Stimulated activated CD8-positive, alpha-beta memory T cell treated with anti-CD3 and anti-CD28 coated beads, Interleukin-4, amount 100 ng/mL, for 48 hours (primary cell): ENCODE measurements at places on chromosomes 6 and 20.

DNA sequence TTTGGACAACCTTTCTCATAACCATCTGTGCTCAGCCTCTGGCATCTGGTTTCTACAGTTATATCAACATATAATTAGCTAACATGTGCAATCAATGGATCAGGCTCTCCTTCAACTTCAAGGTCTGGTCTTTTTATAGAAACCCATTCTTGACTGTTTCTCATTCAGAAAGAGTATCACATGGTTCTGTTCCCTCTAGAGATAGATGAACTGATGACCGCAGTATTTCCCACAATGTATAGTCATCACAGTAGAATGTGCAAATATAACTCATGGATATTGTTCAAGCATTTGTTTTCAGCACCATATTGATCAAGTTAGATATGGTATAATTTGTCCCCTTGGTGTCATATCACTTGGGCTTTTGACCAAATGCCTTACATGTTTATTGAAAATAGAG lies 656.2 kb downstream of the FRK start:
- DNase-seq: no peak

DNA sequence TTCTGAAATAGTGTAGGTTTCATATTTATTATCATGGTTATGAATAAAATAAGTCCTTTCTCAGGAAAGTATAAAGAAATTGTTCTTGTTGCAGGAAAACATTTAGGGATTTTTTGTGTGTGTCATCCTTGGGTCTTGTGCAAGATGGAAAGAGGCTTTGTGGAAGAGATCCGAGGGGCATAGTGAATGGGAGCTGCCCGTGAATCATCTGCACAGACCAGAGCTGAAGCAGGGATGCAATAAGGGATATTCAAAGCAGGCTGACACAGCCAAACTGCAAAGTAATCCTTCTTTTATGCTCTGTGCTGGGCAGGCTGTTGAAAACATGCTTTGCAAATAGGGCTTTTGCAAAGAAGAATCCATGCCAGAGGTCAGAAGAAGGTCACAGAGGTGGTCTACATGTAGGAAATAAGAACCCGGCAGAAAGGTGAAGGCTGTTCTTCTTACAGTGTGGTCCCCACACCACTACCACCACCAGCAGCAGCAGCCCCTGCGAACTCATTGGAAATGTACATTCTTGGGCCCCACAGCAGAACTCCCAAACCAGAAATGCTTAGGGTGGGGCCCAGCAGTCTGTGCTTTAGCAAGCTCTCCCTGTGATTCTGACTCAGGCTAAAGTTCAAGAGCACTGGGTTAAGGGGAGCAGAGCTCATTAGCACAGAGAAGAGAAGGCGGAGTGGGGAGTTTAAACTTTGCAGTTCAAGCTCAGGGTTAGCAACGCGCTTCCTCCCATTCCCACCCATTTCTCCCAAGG lies 237.6 kb downstream of the QKI start:
- no peak for DNase-seq

- DNase-seq: no peak
Measured at GRCh38 chr6:72040111-72040510, 153.8 kb downstream of the RIMS1 start.

DNA sequence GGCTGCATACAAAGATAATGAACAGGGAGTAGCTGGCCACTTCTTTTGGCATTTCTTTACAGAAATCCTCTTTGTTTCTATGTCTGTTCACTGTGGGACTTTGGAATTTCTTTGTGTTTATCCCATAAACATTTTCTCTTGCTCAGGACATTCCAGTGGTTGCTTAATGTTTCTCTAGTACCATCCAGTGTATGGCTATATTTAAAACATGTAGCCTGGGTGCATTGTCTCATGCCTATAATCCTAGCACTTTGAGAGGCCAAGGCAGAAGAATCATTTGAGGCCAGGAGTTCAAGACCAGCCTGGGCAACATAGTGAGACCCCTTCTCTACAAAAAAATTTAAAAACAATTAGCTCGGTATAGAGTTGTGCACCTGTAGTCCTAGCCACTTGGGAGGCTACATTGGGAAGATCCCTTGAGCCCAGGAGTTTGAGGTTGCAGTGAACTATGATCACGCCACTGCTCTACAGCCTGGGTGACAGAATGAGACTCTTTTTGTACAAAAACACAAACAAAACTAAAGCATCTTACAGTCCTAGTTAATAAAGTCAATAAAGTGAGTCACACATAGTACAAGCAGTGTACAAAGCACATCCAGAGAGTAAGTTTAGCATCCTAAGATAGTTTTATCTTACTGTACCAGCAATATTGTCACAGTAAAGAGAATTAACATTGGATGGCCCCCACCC lies 63.3 kb downstream of the ZFAND3 start:
- no peak for DNase-seq

- no peak for DNase-seq
Measured at GRCh38 chr6:115358616-115359015, 702.1 kb downstream of the FRK start.
